ENCODE measurements at places on chromosomes 1 and 21.

- no peak for DNase-seq
Measured at GRCh38 chr1:100152271-100152670, 19.3 kb downstream of the TRMT13 start.

DNA sequence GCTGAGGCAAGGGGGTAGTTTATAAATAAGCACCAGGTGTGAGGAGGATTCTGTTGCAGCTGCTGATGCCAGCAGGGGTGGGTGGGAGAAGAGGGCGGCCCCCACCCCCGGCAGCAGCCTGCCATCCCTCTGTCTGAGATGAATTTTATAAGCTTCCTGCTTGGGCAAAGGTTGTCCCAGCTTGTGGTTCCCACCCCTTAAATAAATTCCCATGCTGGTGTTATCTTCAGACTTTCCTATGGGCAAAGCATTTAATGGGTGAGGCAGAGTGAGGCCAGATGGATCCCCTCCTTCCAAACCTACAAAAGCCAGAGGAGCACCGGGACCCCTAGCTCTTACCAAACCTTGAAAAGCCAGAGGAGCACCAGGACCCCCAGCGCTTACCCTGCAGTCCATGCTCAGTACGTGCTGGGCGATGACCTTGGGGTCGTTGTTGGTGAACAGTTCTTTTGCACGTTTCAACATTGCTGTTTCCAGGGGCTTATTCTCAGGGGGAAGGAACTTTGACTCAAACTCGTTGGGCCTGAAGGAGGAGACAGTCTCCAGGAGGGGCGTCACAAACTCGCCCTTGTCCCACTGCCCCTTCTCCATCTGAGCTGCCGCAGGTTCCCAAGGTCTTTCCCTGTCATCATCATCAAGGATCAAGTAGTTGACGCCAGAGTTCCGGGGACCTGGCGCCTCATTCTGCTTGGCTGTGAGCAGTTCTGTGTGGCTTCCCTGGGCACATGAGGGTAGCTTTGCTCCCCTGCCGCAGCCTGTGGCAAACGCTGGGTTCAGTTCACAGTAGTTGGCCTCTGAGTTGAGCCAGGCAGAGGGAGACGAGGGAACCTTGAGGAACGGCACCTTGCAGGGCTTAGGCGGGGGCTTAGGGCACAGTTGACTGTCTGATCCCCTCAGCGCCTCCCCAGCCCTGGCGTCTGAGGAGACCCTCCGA, 99.5 kb downstream of the BCAR3 start:
- no peak for DNase-seq

DNA sequence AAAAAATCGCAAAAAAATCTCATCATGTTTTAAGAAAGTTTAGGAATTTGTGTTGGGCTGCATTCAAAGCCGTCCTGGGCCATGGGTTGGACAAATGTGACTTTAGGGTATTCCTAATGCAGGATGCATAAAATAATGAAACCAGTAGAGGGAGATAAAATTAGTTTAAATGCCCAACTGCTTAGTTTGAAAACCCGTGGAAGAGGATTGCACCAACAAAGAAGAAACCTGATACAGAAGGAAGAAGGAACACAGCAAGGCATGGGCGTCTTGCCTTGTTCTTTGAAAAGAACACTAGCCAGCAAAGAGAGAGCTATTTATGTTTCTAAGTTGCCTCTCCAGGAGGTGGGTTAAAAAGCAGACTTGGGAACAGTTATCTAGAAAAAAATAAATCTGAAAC, 37.9 kb downstream of the WDR3 start:
- DNase-seq = peak; percentile 55

- no peak for DNase-seq
Measured at GRCh38 chr1:221939607-221940006, 197.7 kb upstream of the DUSP10 start.

- no peak for DNase-seq
Measured at GRCh38 chr1:233523047-233523446, 90.9 kb upstream of the KCNK1 start.

- no peak for DNase-seq
Measured at GRCh38 chr1:67889466-67889865, 56.2 kb upstream of the GNG12 start.

GRCh38 chr1:32357614-32358013, 4.7 kb downstream of the FAM229A start:
- DNase-seq = no peak

- no peak for DNase-seq
Measured at GRCh38 chr21:36208326-36209013, 51.8 kb downstream of the DOP1B start.

- no peak for DNase-seq
Measured at GRCh38 chr1:107110326-107110725, 30.5 kb upstream of the NTNG1 start.

DNA sequence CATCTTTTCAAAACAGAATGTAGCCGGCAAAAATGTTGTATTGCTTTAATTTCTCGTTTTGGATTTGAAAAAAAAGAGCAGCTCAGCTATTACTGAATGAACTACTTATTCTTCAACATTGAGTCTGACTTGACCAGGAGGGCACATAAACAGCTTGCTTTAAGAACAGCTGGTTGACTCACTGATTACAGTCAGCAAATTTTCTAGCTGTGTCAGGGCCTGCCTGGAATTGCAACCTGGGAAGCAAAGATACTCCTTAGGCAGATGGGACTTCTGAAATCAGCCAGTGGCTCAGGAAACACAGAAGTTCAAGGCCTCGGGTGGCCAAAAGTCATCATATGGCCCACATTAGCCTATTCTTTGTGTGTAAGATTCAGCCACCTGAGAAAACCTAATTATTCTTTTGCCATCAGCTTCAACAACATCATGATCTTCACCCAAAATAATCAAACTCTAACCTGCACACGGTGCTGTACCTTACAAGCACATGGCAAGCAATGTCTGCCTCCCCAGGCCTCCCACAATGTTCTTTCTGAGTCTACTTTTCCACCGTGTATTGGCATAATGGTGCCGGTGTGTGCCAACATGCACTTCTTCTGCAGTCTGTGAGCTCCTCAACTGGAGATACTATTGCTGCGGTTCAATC, 307.2 kb downstream of the HHIPL2 start:
- DNase-seq = peak; percentile 21

- DNase-seq = no peak
Measured at GRCh38 chr1:183567584-183567983, 22.7 kb downstream of the NCF2 start.

GRCh38 chr1:89767618-89768017, 53.2 kb upstream of the LRRC8D start:
- no peak for DNase-seq

GRCh38 chr1:178232949-178233348, 139.0 kb downstream of the RASAL2 start:
- peak; percentile 27 for DNase-seq

GRCh38 chr1:53294567-53294966, 33.3 kb downstream of the LRP8 start:
- peak; percentile 46 for DNase-seq

DNA sequence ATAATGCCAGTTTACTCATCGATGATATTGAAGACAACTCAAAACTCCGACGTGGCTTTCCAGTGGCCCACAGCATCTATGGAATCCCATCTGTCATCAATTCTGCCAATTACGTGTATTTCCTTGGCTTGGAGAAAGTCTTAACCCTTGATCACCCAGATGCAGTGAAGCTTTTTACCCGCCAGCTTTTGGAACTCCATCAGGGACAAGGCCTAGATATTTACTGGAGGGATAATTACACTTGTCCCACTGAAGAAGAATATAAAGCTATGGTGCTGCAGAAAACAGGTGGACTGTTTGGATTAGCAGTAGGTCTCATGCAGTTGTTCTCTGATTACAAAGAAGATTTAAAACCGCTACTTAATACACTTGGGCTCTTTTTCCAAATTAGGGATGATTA, 13.7 kb downstream of the GGPS1 start:
- DNase-seq = no peak

GRCh38 chr1:169236143-169236542, 129.7 kb downstream of the ATP1B1 start:
- DNase-seq = no peak

DNA sequence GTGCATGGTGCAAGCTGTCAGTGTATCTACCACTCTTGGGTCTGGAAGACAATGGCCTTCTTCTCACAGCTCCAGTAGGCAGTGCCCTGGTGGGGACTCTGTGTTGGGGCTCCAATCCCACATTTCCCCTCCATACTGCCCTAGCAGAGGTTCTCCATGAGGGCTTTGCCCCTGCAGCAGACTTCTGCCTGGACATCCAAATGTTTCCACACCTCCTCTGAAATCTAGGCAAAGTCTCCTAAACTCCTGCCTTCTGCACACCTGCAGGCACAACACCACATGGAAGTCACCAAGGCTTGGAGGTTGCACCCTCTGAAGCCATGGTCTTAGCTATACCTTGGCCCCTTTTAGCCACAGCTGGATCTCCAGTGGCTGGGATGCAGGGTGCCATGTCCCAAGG, 31.8 kb upstream of the CITED4 start:
- no peak for DNase-seq

- no peak for DNase-seq
Measured at GRCh38 chr1:31259746-31260145, 20.1 kb upstream of the NKAIN1 start.

DNA sequence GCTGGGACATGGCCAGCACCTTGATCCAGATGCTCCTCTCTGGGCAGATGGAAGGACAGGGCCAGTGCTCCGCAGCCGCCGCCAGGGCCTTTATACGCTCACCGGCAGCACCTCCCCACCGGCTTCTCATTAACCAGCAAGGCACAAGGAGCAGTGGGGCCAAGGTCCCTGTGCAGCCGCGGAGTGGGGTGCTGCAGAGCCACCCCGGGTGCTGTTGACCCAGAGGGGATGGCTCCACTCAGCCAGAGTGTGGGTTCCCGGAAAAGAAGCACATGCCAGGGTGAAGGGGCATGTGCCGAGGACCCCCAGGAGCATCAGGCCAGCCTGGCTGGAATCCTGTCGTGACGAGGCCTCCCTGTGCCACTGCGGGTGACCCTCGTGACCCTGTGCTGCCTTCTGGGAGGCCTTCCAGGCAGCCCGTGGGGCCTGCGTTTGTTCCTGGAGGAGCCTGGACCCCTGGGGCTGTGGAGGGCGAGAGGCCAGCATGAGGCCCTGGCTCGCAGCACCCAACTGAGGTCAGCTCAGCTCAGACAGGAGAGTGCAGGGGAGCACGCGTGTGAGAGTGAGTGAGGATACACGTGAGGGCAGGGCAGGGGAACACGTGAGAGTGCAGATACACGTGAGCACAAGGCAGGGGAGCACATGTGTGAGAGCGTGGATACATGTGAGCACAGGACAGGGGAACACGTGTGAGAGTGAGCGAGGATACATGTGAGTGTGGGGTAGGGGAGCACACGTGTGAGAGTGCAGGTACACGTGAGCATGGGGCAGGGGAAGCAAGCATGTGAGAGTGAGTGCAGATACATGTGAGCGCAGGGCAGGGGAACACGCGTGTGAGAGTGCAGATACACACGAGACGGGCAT, at the start of gene FTCD:
Gene FTCD (minus strand): TSS at position 66 of the 864 bp plus-strand sequence. CDS start 56 bp downstream, at position 10.
- no peak for DNase-seq

DNA sequence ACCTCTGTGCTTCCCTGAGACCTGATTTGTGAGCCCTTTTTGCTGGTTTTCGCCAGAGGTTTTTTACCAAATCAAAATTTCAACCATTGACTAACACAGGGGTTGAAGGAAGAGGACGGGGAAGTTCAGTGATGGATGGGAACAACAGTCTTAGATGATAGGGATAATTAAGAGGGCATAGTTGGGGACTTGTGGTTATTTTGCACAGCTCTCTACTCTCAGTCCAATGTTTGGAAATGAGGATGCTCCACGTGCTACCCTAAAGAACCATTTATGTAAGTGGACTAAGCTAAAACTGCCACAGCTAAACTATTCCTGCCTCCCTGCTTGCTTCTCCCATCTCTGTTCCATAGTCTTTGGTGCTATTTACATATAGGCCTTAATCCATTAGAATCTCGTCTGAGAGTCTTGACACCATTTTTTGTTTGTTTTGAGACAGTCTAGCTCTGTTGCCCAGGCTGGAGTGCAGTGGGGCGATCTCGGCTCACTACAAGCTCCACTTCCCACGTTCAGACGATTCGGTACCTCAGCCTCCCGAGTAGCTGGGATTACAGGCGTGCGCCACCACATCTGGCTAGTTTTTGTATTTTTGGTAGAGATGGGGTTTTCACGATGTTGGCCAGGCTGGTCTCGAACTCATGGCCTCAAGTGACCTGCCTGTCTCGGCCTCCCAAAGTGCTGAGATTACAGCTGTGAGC, 684 bp upstream of the MCL1 start:
- no peak for DNase-seq

GRCh38 chr1:214402613-214403083, 121.7 kb downstream of the SMYD2 start:
- no peak for DNase-seq

DNA sequence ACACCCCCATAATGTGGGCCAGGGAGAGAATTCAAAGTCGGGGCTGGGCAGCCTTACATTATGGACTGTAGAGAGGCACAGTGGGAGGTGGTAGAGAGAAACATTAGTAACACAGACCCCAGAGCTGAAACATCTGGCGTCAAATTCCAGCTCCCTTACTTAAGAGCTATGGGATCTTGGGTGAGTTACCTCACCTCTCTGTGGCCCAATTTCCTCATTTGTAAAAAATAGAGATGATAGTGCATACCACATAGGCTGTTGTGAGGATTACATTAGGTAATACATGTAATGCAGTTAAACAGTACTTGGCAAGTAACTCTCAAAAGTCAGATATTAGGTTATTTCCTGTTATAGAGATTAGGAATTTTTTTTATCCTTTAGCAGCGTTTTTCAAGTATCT, 160.5 kb upstream of the KIAA0040 start:
- DNase-seq = no peak

DNA sequence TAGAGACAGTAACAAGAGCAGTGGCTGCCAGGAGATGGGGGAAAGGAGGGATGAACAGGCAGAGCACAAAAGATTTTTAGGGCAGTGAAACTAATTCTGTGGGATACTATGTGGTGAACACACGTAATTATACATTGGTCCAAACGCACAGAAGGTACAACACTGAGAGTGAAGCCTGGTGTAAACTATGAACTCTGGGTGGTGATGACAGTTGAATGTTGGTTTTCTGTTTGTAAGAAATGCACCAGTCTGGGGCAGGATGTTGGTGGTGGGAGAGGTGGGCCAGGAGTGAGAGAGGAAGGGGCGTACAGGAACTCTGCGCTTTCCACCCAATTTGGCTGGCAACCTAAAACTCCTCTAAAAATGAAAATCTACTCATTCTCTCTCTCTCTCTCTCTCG, 50.2 kb upstream of the TIAM1 start:
- DNase-seq = no peak

DNA sequence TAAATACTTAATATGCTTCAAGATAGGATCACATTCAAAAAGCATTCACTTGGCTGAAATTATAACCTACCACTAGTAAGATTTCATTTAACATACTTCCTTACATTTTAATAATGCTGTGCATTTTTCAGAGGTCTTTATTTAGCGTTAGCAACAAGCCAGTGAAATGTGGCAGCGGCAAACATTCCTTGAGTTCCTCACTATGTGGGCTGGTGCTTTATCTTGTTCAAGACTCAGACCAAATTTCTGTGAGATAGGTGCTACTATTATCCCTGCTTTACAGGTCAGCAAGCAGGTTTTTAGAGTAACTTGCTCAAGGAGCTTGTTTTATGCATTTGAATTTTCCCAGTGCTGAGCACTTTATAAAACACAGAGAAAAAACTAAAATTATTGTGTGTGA, 132.7 kb downstream of the PLPPR4 start:
- DNase-seq = no peak

Measured in skeletal muscle cell (primary cell).